Activated naive CD4-positive, alpha-beta T cell treated with anti-CD3 and anti-CD28 coated beads, Interleukin-2, amount 50 U/mL, for 16 hours (primary cell): ENCODE measurements at places on chromosomes 7 and 10.

GRCh38 chr10:95445837-95446486, 115.2 kb downstream of the SORBS1 start:
- no peak for DNase-seq

- no peak for DNase-seq
Measured at GRCh38 chr10:27997865-27998177, 1.1 kb downstream of the ODAD2 start.

GRCh38 chr7:65477326-65477725, 103.7 kb downstream of the ZNF92 start:
- DNase-seq = no peak

GRCh38 chr10:60643874-60644273, 134.4 kb upstream of the CDK1 start:
- no peak for DNase-seq

- no peak for DNase-seq
Measured at GRCh38 chr10:90842725-90843124, 15.1 kb downstream of the HTR7 start.

DNA sequence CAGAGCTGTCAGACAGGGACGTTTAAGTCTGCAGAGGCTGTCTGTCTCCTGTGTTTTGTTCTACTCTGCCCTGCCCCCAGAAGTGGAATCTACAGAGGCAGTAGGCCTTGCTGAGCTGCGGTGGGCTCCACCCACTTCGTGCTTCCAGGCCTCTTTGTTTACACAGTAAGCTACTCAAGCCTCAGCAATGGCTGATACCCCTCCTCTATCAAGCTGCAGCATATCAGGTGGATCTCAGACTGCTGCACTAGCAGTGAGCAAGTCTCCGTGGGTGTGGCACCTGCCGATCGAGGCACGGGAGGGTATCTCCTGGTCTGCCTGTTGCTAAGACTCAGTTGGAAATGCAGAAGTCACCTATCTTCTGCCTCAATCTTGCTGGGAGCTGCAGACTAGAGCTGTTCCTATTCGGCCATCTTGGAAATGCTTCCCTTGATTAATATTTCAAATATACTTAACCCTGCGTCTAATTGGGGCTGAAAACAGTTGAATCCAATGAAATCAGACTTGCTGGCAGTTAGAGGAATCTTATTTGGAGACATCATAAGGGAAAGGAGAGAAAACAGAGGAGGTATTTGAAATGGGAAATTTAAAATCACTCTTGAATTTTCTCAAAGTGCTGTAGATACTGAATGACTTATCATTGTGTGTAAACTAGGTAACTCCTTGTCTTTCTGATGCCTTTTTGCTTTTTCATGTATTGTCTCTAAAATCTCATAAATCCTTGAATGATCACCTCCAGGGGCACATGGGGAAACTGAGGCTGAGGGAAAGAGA, 13.8 kb upstream of the CYP3A5 start:
- peak; percentile 14 for DNase-seq

DNA sequence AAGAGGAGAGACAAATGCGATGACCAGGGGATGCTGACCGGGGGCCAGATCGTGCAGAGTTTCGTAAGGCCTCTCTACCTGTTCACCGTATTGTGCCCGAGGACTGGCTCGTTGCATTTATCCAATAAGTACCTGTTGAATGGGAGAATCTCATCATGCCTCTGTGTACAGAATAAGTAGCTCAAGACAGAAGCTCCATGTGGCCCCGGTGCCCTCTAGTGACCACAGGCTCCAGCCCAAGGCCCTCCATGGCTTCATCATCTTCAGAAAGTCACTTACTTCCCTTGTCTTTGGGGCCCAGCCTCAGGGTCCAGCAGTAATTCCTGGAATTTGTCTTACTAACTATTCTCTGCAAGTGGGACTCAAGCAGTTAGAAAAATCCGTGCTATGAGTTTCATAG, 151.0 kb downstream of the CHN2 start:
- DNase-seq = no peak

DNA sequence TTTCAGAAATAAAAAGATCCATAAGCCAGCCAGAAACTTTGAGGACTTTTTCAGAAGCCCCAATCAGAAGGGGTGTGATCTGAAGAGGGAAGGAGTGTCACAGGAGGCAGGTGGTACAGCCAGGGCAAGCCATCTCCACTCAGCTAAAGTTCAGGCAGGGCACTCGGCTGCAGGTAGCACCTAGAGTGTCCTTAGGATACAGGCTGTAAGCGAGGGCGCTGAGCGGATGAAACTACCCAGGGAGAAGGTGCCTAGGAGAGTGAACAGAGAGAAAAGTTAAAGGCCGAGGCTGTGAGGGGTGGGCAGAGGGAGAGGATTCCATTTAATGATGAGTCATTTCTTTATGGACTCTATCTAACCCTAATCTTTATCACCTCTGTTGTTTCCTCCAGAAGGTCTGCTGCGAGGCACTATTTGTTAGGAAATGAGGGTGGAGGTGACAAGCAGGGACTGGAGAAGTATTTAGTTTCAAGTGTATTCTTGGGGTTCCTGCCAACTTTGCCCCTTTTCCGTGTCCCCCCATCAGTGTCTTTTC, 29.8 kb upstream of the ZCCHC24 start:
- no peak for DNase-seq

- DNase-seq = no peak
Measured at GRCh38 chr7:132065989-132066603, 509.7 kb upstream of the PODXL start.

DNA sequence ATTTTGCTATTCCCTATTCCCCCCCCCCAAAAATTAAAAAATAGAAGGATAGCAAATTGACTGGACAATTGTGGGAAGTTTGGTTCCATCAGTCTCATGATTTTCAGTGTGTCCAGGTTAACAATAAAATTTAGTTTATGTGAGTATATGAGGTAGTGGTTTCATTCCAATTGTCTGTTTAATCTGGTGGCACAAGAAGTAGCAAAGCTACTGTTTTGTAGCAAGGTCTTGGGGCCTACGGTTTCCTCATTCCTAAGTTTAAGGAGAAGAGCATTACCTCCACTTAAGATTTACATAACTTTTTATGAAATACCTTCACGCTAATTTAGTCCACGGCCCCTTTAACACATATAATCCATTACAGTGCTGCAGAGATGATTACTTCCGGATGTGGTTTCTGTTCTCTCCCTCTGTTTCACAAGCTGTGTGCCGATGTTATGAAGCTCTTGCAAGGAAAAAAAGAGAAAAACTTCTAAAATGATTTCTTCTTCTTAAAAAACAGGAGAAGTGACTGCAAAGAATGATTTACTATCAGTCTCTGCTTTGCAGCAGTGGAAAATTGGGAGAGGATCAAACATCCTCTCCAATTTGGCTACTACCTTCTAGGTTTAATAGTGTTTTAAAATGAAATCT, 32.7 kb upstream of the NPVF start:
- no peak for DNase-seq

GRCh38 chr7:117791877-117792780, 81.1 kb downstream of the CTTNBP2 start:
- DNase-seq = no peak

- DNase-seq = no peak
Measured at GRCh38 chr7:131027287-131027773, 293.3 kb upstream of the KLF14 start.

GRCh38 chr7:159040146-159040545, 104.5 kb downstream of the VIPR2 start:
- no peak for DNase-seq

GRCh38 chr7:64618785-64619456, 47.0 kb upstream of the ZNF107 start:
- no peak for DNase-seq

DNA sequence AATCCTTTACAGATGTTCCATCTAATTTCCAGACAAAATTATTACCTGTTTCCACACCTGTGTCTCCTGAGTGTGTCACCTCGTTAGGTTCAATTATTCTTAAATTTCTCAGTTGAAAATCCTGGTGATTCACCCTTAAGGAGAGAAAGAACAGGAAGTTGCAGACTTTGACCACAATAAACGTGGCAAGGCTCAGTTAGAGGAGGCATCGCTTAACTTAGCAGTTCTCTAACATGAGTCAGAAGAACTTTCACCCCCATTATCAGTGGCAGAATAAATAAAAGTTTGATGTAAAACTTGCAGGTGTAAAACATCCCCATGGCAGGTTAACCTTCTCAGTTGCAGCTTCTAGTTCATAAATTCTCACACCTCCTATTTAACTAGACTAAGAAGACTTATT, 8.3 kb downstream of the XPNPEP1 start:
- peak; percentile 37 for DNase-seq

- DNase-seq = no peak
Measured at GRCh38 chr7:121449329-121449728, 53.2 kb upstream of the FAM3C start.

DNA sequence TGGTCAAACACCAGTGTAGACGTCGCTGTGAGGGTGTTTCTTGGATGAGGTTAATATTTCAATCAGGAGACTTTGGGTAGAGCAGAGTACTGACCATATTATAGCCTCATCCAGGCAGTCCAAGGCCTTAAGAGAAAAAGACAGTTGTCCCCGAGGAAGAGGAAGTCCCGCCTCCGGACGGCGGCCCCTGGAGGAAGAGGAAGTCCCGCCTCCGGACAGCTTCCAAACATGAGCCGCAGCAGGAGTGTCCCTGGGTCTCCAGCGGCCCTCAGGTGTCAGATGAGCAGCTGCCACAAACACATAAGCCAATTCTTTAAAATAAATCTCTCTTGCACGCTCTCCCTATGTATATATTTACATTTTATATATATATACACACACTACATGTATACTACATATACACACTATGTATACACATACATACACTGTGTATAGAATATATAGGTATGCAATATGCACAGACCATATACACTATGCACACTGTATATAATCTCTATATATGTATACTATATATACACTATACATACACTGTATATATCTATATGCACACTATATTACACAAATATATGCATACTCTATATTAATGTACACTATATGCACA, 37.5 kb downstream of the PWWP2B start:
- peak; percentile 75 for DNase-seq

GRCh38 chr7:1854866-1855724, 185.0 kb downstream of the ELFN1 start:
- peak; percentile 7 for DNase-seq

- no peak for DNase-seq
Measured at GRCh38 chr7:84274029-84274638, 79.5 kb upstream of the SEMA3A start.

GRCh38 chr10:82778908-82779307, 903.9 kb downstream of the NRG3 start:
- no peak for DNase-seq

DNA sequence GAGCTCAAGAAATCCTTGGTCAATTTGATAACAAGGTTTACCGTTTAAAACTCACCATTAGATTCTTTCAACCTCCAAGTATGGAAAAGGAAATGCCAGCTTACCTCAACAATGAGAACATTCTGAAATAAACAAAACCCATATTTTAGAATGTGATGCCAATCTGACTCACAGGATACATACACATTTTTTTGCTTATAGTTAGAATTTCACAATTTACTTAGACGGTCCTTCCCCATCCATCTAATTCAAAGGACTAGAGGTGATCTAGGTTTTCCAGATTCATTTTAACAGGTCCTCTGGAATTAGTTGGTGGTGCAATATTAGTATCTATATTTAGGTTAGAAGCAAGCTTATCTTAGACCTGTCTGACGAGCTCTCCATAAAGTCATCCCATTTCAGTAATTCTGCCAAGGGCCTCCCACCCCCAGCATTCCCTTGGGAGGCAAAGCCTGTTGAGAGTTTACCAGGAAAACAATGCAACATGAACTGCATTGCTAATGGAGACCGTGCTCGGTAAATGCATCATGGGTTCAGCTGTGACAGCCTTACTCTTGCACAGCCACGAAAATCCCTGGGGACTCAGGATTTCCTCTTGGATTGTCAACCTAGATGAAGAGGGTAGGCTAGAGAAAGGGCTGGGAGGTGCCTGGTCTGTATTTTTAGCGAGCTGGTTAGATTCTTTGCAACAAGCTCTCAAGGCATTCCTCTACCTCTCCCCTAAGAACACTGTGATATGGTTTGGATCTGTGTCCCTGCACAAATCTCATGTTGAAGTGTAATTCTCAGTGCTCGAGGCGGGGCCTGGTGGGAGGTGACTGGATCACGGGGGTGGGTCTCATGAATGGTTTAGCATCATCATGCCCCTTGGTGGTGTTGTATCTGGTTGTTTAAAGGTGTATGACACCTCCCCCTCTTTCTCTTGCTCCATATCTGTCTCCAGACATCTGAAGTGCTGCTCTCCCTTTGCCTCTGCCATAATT, 93.8 kb downstream of the PRTFDC1 start:
- no peak for DNase-seq

GRCh38 chr7:42262964-42263363, 26.0 kb upstream of the GLI3 start:
- DNase-seq = no peak

GRCh38 chr10:35961501-35961900, 319.4 kb upstream of the FZD8 start:
- no peak for DNase-seq

DNA sequence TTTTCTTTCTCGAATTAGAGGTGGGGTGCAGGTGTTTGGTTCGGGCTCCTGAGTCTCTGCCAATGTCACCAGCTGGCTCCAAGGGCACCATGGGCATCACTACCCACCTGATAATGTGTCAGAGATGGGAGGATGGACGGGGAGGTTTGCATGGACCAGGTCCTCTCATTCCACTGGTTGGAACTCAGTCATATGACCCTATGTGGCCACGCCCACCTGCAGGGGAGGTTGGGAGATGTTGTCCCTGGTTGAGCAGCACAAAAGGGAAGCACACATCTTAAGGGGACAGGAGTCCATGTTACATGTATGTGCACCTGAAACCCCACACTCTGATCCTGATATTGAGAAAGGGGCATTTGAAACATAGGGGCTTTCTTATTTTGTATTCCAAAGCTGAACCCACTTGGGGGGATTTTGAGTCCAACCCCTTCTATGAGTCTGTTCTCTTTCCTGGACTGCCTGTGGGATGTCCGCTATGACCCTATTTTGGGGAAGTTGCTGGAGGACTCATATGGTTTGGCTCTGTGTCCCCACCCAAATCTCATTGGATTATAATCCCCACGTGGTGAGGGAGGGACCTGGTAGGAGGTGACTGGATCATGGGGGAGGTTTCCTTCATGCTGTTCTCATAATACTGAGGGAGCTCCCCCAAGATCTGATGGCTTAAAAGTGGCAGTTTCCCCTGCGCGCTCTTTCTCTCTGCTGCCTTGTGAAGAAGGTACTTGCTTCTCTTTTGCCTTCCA, 66.9 kb upstream of the BAIAP2L1 start:
- DNase-seq = no peak

DNA sequence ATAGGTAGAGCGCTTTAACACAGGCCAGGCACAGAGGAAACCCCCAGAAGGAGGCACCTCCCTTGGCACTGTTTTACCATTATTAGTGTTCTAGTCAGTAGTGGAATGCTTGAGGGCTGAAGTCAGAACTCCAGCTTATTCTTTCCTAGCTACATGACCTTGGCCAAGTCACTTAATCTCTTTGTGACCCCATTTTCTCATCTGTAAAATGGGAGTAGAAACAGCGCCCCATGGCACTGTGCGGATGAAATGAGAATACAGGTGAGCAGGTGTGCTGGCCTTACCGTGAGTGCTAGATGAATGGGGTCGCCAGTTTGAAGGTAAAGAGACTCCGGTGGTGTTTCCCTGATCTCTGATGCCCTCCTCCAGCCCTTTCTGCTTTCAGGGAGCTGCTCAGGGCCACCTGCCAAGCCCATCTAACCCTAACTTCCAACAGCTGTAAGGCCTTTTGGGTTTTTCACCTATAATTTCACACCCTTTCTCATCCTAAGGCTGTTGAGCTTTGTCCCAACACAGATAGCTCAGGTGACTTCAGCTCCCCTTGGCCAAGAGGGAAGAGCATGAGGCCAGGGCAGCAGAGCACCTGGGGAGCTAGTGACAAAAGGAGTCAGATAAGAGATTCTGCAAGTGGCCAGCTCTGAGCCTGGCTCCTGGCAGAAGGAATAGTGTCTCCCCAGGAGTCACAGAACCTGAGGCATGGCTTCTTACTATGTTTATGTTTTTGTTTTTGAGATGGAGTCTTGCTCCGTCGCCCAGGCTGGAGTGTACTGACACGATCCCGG, 76.8 kb downstream of the SH3PXD2A start:
- DNase-seq = no peak
